ENCODE measurements at places on chromosomes 12 and 14. TPM values are rescaled to one million over a fixed set of nuclear protein-coding genes. Genes with fewer than 3 reads are reported as not detected.

DNA sequence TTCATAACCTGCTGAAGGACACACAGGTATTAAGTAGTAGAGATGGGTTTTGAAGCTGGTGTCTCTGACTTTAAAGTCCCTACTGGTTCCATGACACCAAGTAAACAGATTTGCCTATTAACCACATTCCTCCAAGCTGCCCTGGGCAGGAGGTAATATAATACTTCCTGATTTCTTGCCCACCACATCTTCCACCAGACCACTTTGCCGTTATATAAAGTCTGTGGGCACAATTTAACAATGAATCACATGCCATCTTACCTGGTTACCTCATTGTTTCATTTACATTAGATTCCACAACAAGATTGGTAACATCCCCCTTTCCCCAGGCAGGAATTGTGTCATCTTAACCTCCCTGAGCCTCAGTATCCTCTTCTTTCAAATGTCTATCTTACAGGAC is 900 bp upstream of the LRRC23 start:
- H3K27me3 ChIP-seq: no peaks in the 10 kb centered on the region
- H3K36me3 ChIP-seq: no peaks in the 10 kb centered on the region
- H3K27ac ChIP-seq: no peak overlapping the region
- peaks cover 5% of the 10 kb centered on the region for H3K4me1 ChIP-seq
- H3K4me3 ChIP-seq: peak overlapping the region; percentile 91

DNA sequence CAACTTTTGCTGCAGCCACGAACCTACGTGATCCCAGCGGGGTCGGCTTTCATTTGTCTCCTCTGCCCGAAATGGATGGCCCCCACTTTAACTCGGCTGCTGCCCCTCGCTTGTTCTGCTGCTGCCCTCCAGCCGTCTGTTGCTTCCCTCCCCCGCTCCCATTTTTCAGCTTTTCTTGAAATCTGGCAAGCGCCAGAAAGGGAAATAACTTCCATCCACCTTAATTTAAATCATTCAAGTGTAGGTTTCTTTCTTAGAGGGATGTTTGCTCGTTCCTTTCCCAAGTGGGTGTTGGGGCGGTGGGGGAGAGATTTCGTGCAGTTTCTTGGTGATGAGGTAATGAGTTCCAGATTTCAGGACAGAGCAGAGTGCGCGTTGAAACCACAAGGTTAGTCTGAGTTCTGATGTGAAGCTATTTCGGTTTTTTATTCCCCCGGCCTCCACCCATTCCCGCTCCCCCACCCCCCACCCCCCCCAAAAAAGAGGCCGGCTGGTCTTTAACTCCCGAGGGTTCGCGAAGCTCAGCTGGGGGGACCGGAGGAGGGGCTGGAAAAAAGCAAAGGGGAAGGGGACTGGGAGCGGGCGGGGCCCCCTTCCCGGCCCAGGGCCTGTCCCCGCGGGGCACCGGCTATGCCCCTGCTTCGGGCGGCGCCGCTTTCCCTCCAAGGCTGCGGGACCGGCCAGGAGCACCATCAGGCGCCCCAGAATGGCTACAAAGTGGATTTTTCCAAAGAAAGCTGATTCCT is 2.2 kb upstream of the ZFP36L1 start:
- no peak for DNase-seq
- no peaks in the 10 kb centered on the region for H3K27me3 ChIP-seq
- H3K4me3 ChIP-seq: peak overlapping the region; percentile 91

GRCh38 chr12:93702707-93703315 is 25.6 kb downstream of the CRADD start:
- DNase-seq: no peak
- H3K27ac ChIP-seq: no peak overlapping the region
- no peaks in the 10 kb centered on the region for H3K36me3 ChIP-seq
- no peaks in the 10 kb centered on the region for H3K27me3 ChIP-seq
- peaks cover 31% of the 10 kb centered on the region for H3K4me1 ChIP-seq

GRCh38 chr14:45787167-45787566 is 534.2 kb upstream of the MIS18BP1 start:
- no peaks in the 10 kb centered on the region for H3K36me3 ChIP-seq
- H3K4me1 ChIP-seq: no peaks in the 10 kb centered on the region
- H3K27ac ChIP-seq: no peak overlapping the region
- H3K27me3 ChIP-seq: no peaks in the 10 kb centered on the region
- DNase-seq: no peak
- H3K4me3 ChIP-seq: no peak overlapping the region

DNA sequence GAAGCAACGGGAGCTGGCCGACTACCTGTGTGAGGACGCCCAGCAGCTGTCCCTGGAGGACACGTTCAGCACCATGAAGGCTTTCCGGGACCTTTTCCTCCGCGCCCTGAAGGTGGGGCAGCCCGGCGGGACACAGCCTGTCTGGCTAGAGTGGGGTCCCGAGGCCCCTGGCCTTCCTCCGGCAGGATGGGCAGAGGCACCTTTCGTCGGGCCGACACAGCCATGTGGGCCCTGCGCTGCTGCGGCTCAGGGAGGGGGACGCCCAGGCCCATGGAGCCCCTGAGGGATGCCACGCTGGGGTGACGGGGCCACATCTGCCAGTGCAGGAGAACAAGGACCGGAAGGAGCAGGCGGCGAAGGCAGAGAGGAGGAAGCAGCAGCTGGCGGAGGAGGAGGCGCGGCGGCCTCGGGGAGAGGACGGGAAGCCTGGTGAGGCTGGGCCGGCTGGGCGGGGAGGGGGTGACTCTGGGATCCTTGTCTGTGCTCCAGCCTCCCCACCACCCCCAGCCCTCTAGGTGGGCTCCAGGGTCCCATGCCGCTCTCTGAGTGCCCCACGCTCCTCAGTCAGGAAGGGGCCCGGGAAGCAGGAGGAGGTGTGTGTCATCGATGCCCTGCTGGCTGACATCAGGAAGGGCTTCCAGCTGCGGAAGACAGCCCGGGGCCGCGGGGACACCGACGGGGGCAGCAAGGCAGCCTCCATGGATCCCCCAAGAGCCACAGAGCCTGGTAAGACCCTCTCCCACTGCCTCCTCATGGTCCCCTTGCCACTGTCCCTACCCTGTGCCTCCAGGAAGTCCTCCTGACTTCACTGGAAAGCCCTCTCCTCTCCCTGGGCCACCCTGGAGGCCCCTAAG is 10.9 kb upstream of the ADSS1 start:
- DNase-seq: no peak
- H3K4me1 ChIP-seq: no peaks in the 10 kb centered on the region
- H3K27me3 ChIP-seq: no peaks in the 10 kb centered on the region
- no peak overlapping the region for H3K27ac ChIP-seq
- peaks cover 59% of the 10 kb centered on the region for H3K36me3 ChIP-seq
- H3K4me3 ChIP-seq: no peak overlapping the region

GRCh38 chr12:47799357-47799955 is 20.2 kb downstream of the HDAC7 start:
- H3K4me3 ChIP-seq: no peak overlapping the region
- H3K27ac ChIP-seq: peak overlapping the region; percentile 64

DNA sequence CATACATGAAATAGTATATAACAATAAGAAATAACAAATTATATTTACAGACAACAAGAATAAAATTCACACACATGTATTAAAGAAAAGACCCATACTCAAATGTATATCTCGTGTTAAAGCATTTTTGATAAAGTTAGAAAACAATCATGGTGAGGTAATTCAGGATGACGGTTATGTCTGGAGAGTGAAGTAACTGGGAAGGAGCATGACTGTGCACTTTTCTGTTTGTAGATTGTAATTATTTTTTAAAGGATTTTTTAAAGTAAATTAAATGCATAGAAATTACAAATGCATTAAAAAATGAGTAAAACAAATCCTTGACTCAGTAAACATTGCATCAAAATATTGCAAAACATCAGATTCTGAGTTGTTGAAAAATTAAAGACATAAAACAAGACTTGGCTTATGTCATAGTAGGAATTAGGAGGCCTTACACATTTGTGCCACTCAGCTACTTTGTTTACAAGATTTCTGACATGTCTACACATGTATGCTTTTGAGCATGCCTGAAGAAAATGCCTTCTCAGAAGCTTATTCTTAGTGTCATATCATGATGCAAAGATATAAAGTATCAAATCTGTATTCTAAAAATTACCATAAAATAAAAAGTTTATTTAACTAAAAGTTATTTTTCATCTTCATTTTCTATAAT is 1325.1 kb downstream of the SLC16A7 start:
- H3K27ac ChIP-seq: no peak overlapping the region
- H3K4me3 ChIP-seq: no peak overlapping the region
- H3K27me3 ChIP-seq: no peaks in the 10 kb centered on the region
- H3K36me3 ChIP-seq: no peaks in the 10 kb centered on the region
- H3K4me1 ChIP-seq: no peaks in the 10 kb centered on the region
- DNase-seq: no peak

- peaks cover 40% of the 10 kb centered on the region for H3K4me1 ChIP-seq
- no peaks in the 10 kb centered on the region for H3K36me3 ChIP-seq
- peak overlapping the region; percentile 49 for H3K4me3 ChIP-seq
- DNase-seq: no peak
Measured at GRCh38 chr14:34081576-34082136, 130.8 kb upstream of the EGLN3 start.

GRCh38 chr12:95286713-95287112 is 69.1 kb downstream of the VEZT start:
- peaks cover 4% of the 10 kb centered on the region for H3K36me3 ChIP-seq
- DNase-seq: no peak
- no peaks in the 10 kb centered on the region for H3K4me1 ChIP-seq
- H3K27ac ChIP-seq: no peak overlapping the region
- no peak overlapping the region for H3K4me3 ChIP-seq

DNA sequence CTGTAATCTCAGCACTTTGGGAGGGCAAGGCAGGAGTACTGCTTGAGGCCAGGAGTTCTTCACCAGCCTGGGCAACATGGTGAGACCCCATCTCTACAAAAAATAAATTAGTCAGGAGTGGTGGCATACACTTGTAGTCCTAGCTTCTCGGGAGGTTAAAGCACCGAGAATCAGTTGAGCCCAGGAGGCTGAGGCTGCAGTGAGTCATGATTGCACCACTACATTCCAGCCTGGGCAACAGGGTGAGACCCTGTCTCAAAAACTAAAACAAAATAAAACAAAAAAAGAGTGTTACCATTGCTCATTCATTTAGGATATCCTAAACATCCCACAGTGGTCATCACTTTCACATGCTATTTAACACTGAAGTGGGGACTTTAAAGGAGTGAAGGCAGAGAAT is 7.8 kb downstream of the NEK9 start:
- H3K4me1 ChIP-seq: peaks cover 6% of the 10 kb centered on the region
- no peak overlapping the region for H3K27ac ChIP-seq
- H3K36me3 ChIP-seq: peaks cover 88% of the 10 kb centered on the region
- no peak for DNase-seq
- no peaks in the 10 kb centered on the region for H3K27me3 ChIP-seq

DNA sequence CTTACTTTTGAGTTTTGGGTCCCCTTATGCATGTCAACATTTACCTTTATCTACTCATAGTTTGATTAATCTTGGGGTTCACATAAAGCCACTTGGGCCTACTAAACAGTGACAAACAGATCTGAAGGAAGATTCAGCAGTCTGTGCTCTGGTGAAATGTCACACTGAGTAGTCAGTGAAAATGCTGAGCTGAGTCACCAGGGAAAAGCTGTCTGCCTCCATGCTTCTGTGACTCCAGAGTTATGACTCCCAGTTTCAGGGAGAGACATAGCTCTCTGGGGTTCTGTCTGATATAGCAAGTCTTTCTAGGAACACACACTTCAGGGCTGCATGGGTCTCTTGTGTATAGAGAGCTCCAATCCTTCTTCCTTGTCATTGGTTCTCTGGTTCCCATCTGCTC is 406.3 kb upstream of the FAR2 start:
- H3K4me3 ChIP-seq: no peak overlapping the region
- no peaks in the 10 kb centered on the region for H3K36me3 ChIP-seq
- DNase-seq: no peak
- H3K27me3 ChIP-seq: no peaks in the 10 kb centered on the region

- no peaks in the 10 kb centered on the region for H3K36me3 ChIP-seq
- H3K27me3 ChIP-seq: no peaks in the 10 kb centered on the region
- DNase-seq: no peak
- no peaks in the 10 kb centered on the region for H3K4me1 ChIP-seq
Measured at GRCh38 chr14:92704036-92704804, 44.2 kb downstream of the LGMN start.

- no peak overlapping the region for H3K27ac ChIP-seq
- no peak overlapping the region for H3K4me3 ChIP-seq
- no peaks in the 10 kb centered on the region for H3K36me3 ChIP-seq
- no peaks in the 10 kb centered on the region for H3K4me1 ChIP-seq
Measured at GRCh38 chr14:29454026-29454693, 473.5 kb downstream of the PRKD1 start.

- no peak overlapping the region for H3K27ac ChIP-seq
- H3K4me3 ChIP-seq: no peak overlapping the region
- DNase-seq: no peak
- H3K36me3 ChIP-seq: no peaks in the 10 kb centered on the region
- H3K4me1 ChIP-seq: no peaks in the 10 kb centered on the region
Measured at GRCh38 chr12:31890295-31891285, 68.6 kb upstream of the RESF1 start.

GRCh38 chr12:109881752-109882151 is 1.4 kb upstream of the GLTP start:
- no peak overlapping the region for H3K4me3 ChIP-seq
- H3K27me3 ChIP-seq: no peaks in the 10 kb centered on the region
- H3K36me3 ChIP-seq: no peaks in the 10 kb centered on the region
- H3K4me1 ChIP-seq: peaks cover 19% of the 10 kb centered on the region

- DNase-seq: no peak
- no peak overlapping the region for H3K4me3 ChIP-seq
- H3K27me3 ChIP-seq: no peaks in the 10 kb centered on the region
Measured at GRCh38 chr12:116885491-116885890, 4.2 kb upstream of the HRK start.

DNA sequence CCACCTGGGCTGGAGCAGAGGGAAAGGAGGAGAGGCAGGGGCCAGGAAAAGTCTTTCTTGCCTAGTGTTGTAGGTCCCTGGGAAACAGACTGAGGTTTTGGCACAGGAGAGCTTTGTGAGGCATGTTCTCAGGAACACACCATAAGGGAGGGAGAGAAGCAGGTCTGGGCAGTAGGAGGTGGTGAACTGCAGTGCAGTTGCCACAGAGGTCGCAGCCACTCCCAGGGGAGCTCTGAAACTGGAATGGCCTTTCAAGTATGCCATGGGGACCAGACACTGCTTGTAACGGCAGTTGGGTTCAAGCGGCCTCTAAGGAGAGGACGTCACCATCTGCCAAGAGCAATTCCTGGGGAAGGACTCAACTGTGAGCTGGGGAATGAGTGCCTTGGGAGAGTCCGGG is 35.4 kb upstream of the NKX2-8 start:
- no peak overlapping the region for H3K4me3 ChIP-seq
- H3K27me3 ChIP-seq: no peaks in the 10 kb centered on the region
- DNase-seq: no peak
- no peaks in the 10 kb centered on the region for H3K36me3 ChIP-seq

GRCh38 chr14:39229222-39229543 is 4.5 kb upstream of the MIA2 start:
- H3K27ac ChIP-seq: no peak overlapping the region
- no peak for DNase-seq

CAPS2 gene
- 9.5 TPM for total RNA-seq

SLC10A1 gene
- total RNA-seq: not detected

CIT gene
- 1.3 TPM for total RNA-seq

KRT6A gene
- total RNA-seq: 1.4 TPM

ZFC3H1 gene
- total RNA-seq: 17.9 TPM

CHURC1 gene
- total RNA-seq: 77.9 TPM

SLC25A21 gene
- total RNA-seq: 0.37 TPM

TCL1B gene
- not detected for total RNA-seq

AVPR1A gene
- total RNA-seq: 1.6 TPM
